ENCODE measurements at places on chromosomes 7 and 10.
A peak's percentile ranks its signal among the peaks of the same experiment; 100 is the strongest.

GRCh38 chr7:21542891-21543527 is at the start of gene DNAH11:
Gene DNAH11, plus strand, starts transcription at chr7:21543039. Its CDS starts 207 bp downstream, at chr7:21543246.
- DNase-seq: no peak

DNA sequence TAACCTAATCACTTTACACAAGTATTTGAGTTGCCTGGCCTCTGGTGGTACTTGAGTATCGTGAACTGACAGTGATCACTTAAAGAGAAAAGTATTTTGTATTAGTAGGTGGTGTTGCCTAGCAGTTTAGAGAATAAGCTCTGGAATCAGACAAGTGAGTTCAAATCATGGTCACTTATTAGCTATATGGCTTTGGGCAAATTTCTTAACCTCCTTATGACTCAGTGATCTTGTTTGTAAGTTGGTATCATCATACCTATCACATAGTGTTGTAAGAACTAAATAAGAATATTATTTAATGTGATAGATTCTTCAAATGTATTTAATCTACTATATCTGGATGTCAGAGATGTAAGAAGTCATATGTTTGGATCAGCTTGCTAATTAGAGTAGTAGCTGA is 163.8 kb downstream of the RNF133 start:
- no peak for DNase-seq

DNA sequence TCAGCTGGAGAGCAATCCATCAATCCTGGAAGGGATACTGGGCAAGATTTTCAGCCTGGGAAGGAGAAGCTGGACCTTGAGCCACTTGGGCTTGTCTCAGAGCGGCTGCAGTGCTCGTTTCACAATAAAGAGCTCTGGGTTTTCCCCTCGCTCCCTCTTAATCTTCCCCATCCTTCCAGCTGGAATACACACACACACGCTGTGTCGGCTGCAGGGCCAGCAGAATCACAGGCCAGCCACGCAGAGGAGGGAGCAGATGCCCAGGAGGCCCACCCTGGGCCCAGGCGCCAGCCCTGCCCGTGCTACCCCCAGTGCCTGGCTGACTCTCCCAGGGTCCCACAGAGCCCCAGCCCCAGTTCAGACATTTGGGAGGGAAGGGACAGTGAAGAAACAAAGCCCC is 255.1 kb downstream of the TNS3 start:
- DNase-seq: no peak

DNA sequence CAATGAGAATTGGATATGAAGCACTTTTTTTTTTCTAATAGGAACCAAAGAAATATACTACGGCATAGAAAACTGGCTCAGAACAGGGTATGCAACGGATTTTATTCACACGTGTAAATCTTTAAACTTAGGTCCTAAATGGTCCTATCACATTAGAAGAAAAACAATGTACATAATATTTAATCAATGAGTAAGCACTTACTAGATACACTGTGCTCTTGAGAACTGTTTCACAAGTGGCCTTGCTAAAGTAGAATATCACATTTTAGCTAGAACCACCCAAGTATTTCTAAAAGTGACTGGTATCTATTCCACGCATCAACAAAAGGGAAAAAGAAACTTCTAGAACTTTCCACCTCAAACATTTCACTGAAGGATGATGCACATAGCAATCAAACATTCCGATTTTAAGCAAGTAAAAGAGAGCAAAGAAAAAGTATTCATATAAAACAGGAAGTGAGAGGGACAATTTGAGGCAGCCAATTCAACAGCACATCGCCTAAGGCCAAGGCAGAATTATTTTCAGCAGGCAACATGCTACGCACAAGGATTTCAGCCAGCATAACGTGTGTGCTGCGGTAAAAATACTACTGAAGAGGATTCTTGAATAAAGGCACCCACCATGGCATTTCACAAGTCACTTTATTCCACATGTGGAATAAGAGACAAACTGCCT is 55.8 kb downstream of the PARD3 start:
- no peak for DNase-seq

- no peak for DNase-seq
These were observed 2.0 kb downstream of the DEPP1 start for GRCh38 chr10:44976352-44977198.

DNA sequence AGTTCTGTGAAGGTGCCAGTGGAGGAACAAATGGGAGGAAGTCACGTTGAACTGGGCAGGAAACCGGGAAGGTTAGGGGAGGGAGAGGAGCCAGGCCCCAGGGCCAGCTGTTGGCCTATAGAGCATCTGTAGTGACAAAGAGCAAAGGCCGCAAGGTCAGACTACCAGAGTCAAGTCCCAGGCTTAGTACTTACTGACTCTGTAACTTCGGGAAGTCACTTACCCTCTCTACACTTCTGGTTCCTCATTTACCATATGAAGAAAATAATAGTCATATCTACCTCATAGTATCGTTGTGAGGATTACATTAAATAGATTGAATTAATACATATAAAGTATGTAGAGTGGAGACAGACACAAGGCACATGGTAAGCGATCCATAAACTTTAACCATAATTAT is 101.8 kb upstream of the FZD1 start:
- no peak for DNase-seq

GRCh38 chr10:33524041-33524440 is 189.6 kb upstream of the NRP1 start:
- DNase-seq: no peak

DNA sequence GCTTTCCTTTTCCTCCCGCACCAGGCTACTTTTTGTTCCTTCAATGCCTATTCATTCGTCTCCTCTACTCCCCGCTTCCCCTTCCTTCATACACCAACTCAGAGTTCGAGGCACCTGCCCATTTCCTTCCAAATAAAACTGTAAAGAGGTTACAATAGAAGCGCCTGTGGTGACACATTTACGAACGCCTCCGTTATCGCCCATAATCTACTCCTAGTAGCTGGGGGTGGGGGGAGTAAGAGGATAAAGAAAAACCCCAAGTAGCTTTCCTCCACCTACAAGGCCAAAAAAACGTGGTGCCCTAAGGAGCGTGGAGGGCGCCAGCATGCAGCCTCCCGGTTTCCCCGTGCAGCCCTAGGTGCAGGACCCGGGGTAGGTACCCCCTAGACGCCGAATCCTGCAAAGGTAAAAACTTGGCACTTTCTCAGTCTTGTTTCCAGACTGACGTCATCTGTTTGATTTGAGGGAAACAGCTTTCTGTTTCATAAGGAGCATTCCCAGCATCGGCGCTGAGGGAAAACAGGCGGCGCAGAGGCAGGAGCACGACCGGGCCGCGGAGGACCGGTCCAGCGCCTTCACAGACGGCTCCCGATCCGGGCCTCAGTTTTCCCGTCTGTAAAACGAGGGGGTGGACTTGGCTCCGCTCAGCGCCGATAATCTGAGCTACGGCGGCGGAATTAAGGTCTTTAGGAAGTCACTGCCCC is 922 bp downstream of the PPA1 start:
- peak; percentile 11 for DNase-seq

DNA sequence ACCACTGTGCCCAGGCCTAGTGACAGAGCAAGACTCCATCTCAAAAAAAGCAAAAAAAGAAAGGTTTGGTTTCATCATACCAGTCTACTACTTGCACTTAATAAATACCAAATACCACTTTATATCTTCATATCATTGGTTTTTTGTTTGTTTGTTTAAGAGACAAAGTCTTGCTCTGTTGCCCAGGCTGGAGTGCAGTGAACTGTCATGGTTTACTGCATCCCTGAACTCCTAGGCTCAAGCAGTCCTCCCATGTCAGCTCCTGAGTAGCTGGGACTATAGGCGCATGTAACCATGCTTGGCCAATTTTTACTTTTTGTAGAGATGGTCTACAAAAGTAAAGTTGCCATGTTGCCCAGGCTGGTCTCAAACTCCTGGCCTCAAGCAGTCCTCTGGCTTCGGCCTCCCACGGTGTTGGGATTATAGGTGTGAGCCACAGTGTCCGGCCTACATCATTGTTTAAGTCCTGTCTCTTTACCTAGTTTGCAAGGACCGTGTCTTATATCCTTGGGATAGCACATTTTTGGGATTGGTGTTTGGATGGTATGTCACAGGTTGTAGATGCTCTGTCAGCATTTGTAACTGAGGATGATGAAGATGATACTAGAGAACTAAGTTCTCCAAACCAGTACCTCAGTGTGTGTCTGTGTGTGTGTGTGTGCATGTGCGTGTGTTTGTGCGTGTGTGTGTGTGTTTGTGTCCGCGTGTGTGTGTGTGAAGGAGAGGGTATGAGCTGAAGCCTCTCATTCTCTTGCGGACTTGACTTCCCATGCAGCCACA is 9.3 kb downstream of the LMTK2 start:
- no peak for DNase-seq

- no peak for DNase-seq
These were observed 34.7 kb upstream of the CALN1 start for GRCh38 chr7:72446591-72447462.

DNA sequence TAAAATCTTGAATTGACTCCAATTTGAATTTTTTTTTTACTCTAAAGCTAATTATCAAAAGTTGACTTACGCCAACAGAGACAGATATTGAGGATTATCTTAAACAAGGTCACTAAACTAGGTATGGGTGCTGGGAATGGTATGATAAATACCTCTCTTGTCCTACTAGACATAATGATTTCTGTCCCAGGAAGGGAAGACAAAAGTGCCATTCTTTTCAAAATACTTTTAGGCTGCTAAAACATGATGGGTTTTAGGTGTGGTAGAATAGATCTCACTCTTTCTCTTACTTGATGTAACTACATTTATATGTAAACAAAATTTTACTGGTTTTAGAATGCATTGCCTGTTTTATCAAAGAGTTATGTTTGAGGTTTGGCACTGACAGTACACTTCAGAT is 15.1 kb downstream of the TMEM60 start:
- DNase-seq: no peak

GRCh38 chr10:1243486-1244234 is 187.5 kb downstream of the WDR37 start:
- DNase-seq: no peak

DNA sequence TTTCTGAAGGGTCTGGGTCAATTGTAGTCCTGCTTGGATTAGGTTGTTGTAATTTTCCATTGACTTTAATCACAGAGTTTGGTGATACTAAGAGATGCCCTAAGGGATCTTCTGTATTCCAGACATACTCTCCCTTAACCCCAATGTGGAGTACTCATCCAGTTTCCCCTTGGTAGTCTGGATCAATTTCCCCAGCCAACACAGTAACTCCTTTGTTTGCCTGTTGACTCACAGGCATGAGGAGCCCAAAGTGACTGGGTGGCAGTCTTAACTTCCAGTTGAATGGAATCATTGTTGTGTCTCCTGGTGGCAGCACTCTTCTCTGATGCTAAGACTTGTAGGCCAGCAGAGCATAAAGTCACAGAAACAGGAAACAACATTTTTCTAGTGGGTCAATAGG is 41.5 kb upstream of the PIK3CG start:
- no peak for DNase-seq

DNA sequence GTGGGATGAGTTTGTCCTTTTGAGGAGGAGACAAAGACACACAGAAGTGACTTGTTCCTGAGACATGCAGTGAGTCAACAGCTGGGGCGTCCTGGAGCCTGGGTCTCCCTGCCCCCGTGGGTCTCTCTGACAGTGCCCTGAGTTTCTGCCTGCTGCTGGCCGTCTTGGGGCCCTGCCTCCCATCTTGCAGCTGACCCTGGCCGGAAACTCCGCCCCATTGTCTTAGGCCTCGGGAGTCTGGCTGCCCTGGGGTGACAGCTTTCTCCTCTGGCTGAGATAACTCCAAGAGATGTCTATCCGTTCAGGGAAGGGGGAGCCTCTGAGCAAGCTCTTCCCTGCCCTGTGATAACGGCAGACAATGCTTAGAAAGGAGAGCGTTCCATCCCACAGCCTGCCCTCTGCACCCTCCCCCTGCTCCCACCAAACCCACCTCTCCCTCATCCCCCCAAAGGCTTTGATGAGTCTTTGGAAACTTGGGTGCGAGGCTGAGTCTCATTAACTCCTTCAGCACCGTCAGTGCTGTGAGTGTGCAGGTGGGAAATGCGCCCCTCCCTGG is 69.5 kb upstream of the PODXL start:
- no peak for DNase-seq

GRCh38 chr10:84494849-84495180 is 166.4 kb downstream of the CCSER2 start:
- no peak for DNase-seq

DNA sequence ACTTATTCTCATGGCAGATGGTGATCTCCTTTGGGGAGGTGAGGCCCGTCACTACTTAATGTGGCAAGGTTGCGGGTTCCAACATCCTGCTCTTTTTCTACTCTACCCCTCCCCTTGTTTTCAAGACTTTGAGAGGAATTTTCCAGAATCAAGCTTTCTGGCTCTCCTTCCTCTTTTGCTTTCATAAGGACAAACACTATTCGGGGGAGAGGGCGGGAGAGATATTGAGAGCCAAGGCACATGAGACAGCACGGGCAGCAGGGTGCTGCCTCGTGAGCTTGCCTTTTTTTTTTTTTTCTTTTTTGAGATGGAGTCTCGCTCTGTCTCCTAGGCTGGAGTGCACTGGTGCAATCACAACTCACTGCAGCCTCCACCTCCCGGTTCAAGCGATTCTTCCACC is 6.9 kb upstream of the PFKFB3 start:
- no peak for DNase-seq

GRCh38 chr10:80737209-80737608 is 199.5 kb downstream of the SH2D4B start:
- no peak for DNase-seq

GRCh38 chr10:13868528-13869294 is 281.9 kb downstream of the PRPF18 start:
- no peak for DNase-seq

GRCh38 chr10:20486791-20487190 is 410.3 kb downstream of the NEBL start:
- no peak for DNase-seq

- no peak for DNase-seq
These were observed 504.1 kb downstream of the SDK1 start for GRCh38 chr7:3805151-3805550.

DNA sequence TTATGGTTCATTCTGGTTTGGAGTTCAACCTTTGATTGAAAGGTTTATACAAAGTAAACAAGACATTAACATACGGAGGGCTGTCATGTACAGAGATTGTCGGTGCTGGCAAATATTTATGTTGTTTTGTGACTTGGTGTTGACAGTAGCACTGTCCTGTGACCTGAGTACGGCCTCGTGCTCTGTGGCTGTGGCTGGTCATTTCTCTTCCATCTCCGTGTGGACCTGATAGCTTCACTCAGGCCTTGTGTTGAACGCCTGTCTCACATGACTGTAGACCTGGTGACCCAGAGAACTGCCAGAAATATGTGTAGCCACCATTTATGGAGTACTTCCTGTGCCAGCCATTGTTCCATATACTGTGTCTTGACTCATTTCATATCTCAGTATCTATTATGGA is 311.6 kb downstream of the CCDC3 start:
- no peak for DNase-seq

DNA sequence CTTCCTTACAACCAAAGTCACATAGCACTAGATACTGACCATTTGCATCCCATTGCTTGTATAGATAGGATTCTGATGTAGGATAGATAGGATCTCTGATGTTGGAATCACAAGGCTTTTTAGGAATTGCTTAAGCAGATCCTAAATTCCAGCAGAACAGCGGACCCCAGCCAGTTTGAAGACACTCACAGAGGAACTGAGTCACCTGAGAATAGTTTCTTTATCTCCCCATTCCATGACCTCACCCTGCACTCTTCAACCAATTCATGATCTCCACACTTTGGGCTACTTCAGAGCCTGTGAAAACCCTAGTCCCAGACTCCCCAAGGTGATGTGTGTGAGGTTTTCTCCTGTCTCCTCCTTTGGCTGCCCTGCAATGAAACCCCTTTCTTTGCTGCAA is 179.4 kb downstream of the CNTNAP2 start:
- no peak for DNase-seq

- DNase-seq: no peak
These were observed 10.6 kb downstream of the SFMBT2 start for GRCh38 chr10:7400068-7400715.
